ENCODE measurements at places on chromosomes 16 and 17.

DNA sequence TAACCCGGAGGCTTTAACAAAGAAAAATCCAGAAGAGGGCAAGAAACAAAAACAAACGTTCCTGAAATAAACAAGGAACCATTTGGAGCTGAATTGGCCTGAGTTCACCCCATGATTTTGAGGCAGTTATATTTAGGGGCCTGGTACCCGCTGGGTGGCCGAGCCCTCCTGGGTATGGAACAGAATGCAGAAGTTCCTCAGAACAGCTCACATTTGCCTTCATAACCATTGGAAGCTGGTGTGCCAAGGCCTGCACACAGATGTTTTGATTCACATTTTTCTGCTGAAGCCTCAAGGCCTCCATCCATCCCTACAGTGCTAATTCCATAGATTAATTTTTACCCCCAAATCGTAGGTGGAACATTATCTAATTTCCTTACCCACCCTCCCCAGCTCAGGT, 3.3 kb upstream of the ZFHX3 start:
- no peak for DNase-seq

- DNase-seq = no peak
Measured at GRCh38 chr17:75138519-75138918, 7.0 kb upstream of the NT5C start.

GRCh38 chr17:44176257-44176656, 5.8 kb downstream of the ASB16 start:
- no peak for DNase-seq

DNA sequence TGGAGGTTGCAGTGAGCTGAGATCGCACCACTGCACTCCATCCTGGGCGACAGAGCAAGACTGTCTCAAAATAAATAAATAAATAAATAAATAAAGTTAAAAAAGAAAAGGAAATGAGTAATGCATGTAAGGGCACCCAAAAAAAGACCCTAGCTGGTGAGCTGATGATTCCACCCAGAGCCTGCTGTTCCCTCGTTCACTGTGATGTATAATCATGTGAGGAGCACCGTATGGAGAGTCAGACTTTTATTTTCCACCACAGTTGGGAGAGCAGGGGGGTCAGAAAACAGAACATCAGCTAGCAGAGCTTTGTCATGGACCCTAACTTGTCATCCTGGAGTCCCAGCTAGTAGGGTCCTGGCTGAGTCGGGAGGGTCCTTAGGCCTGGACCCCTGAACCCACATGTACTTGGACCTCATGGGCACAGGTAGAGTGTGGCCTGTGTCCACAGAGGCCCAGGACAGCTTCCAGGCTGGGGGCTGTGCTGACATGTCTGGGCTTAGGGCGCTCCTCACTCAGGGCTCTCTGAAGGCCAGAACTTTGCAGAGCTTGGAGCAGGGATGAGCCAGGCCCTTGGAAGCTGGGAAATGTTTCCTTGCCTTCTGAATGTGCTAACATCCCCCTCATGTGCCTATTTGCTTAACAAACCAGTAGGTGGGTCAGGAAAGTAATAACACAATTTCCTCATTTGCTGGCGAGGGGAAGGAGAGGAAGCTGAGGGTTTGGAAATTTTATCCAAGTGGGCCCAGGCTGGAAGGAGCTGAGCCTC, 18.8 kb upstream of the LASP1NB start:
- DNase-seq = no peak

DNA sequence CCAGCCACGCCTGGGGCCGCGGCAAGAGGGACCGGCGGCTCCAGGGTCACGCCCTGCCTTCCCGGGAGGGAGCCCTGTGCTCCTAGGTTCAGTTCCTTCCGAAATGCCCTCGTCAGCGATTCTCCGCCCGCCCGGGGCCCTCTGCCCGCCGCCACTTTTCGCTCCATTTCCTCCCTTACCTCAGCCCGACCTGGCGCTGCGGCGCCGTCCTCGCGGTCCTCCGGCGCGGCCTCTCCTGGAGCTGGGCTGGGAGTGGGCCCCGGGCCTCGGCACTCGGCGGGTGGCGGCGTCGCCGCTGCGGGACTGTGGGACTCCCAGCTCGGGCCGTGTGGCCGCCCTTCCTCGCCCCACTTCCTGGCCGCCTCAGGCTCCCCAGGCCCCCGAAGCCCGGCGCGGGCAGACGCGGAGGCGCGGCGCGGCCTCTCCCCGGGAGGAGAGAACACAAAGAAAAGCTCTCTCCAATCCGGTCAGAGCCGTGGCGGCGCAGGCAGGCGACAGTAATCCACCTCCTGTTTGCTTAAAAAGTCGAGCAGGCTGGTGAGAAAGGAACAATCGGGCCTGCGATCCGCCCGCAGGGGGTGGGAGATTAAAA, 1.6 kb downstream of the BAHCC1 start:
- no peak for DNase-seq

GRCh38 chr17:80892900-80893603, 98.6 kb upstream of the CHMP6 start:
- DNase-seq = no peak

DNA sequence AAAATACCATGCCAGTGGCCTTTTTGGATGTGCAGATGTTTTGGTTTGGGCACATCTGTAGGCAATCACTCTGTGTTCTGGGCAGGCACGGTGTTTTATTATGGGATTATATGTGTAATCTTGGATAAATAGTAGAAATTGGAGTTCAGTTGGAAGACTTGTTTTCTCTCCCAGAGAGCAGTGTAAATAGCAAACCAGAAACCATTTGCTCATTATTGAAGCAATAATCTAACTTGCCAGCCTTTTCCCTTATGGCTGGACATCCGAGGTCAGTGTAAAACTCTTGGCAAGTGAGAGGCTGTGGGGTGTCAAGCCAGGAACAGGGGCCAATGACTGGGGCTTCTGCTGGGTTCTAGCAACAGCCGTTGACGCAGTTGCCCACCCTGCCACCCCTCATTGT, 69.9 kb downstream of the IRX3 start:
- no peak for DNase-seq

GRCh38 chr17:10633738-10634379, 23.2 kb downstream of the MYH3 start:
- DNase-seq = no peak

DNA sequence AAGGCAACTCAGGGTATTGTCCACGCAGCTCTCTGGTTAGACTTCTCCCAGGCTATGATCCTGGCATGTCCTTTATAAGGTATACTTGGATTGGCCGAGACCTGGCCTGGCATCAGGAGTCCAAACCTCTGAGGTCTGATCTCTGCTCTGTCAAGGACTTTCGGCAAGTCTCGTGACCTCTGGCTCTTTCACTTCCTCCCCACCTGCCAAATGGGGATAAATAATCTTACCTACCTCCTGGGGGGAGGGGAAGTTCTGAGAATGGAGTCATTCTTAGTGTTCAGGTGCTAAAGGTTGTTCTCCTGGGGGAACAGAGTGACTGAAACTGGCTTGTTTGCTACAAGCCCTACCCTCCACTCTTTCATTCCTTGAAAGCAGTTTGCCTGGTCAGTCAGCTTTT, 7.6 kb downstream of the ATXN1L start:
- no peak for DNase-seq

DNA sequence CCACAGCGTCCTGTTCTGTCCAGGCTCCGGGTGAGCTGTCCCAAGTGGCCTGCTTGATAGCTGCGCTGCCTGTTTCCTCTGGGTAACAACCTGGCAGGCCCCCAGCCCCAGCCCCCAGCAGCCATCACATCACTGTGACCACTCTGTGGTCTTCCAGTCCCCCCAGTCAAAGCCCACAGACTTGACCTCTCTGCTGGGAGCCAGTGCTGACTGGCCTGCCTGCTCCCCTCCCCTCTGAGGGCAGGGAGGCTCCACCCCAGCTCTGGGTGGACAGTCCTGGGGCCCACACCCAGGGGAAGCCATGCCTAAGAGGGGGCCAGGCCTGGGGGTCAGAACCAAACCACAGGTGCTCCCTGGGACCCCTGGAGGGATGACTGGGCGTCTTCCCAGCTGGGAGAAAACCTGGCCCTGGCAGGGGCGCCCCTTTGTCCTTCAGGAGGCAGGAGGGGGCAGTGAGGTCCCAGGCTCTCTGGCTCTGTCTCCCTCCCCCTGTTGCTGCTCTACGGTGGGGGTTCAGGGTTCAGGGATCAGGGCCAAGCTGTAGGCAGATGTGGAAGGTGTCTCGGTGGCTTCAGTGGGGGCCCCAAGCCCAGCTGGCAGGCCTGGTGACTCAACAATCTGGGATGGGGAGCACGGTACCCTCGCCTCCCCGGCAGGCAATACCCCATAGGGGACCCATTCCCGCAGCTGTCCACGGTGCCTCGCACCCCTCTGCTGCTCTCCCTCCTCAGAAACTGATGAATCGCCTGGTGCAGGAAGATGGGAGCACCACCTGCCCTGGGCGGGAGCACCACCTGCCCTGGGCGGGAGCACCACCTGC, 1.8 kb upstream of the SLC16A3 start:
- no peak for DNase-seq

GRCh38 chr16:85667841-85668413, 20.8 kb downstream of the GINS2 start:
- DNase-seq = no peak

GRCh38 chr16:23268561-23268960, 33.5 kb upstream of the SCNN1B start:
- peak; percentile 49 for DNase-seq

DNA sequence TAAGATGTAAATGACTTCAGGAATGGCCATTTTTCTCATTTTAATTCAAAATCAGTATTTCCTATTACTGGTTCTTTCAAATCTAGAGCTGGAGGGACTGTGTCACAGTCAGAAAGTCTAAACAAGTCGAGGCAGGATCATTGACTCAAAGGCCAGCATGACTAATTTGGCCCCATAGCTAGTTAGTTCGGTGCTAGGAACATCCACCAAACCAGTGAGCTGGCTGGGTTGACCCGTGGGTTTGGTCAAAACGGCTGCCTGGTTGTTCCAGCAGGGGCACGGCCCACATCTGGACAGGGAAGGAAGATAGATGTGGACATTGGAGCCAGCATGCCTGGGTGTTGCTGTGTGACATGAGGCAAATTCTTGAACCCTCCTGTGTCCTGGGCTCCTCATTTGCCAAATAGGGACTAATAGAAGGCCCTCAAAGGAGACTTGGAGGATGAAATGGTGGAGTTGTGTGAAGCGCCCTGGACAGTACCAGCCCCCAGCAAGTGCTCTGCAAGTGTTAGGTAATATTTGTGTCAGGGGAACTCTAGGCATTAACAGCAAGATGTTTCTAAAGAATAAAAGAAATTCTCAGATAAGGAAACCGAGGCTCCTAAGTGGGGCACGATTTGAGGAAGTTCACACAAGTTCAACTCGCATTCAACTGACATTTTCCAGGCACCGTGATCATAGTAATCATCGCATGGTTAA, 46.2 kb downstream of the MEOX1 start:
- peak; percentile 80 for DNase-seq

- DNase-seq = no peak
Measured at GRCh38 chr16:84095466-84095865, 21.3 kb downstream of the MBTPS1 start.

DNA sequence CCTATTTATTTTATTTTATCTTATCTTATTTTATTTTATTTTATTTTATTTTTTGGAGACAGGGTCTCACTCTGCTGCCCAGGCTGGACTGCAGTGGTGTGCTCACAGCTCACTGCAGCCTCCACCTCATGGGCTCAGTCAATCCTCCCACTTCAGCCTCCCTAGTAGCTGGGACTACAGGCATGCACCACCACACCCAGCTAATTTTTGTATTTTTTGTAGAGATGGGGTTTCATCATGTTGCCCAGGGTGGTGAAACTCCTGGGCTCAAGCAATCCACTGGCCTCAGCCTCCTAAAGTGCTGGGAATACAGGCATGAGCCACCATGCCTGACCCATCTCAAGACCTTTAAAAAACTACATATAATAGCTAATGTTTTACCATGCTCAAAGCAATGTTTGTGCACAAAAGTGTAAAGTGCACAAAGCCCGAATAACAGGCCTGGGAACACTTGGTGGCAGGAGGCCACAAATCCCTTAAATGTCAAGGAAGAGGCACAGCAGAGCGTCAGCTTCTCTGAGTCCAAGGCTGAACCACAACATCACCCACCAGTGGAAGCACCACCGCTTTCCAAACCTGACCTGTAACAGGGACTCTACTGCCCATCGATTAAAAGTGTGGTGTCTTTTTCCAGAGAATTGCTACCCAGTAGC, 30.6 kb upstream of the SLC39A11 start:
- no peak for DNase-seq

- peak; percentile 71 for DNase-seq
Measured at GRCh38 chr17:36721560-36722120, 120.3 kb downstream of the MRM1 start.

- no peak for DNase-seq
Measured at GRCh38 chr16:52434224-52434623, 112.7 kb downstream of the TOX3 start.

- no peak for DNase-seq
Measured at GRCh38 chr17:31448467-31449077, 57.1 kb downstream of the RAB11FIP4 start.

DNA sequence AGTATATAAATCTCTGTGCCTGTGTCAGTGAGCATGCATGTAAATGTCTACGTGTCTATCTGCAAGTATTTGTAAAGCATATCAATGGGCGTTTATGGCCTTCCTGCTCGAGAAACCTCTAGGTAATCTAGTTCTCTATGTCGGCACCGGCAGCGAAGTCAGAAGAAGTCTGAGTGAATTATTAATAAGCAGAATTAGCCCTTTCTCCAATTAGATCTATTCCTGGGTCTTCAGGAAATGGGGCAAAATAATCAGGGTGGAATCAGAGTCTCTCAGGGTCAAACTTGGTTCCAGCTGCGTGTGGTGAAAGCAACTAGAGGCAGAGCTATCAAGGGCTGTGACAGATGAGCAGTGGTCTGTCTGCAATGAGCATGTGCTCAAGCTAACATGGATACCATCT, at the start of gene C17orf78:
Gene C17orf78, plus strand, starts transcription at position 280 of the 400 bp plus-strand sequence. Its CDS starts 108 bp downstream, at position 388.
- DNase-seq = no peak

All from OCI-M1 (cell line).